ENCODE measurements at places on chromosomes 5 and 9. TPM values are rescaled to one million over a fixed set of nuclear protein-coding genes. Genes with fewer than 3 reads are reported as not detected.

OR1J2 gene
- 0.33 TPM for total RNA-seq

ZNF883 gene
- 6.2 TPM for total RNA-seq

ASPN gene
- total RNA-seq: 10.4 TPM

PKN3 gene
- total RNA-seq: 1.7 TPM

SERINC5 gene
- 10.9 TPM for total RNA-seq

GCNT1 gene
- 27.7 TPM for total RNA-seq

IRX2 gene
- total RNA-seq: 0.33 TPM

KCNN2 gene
- 0.50 TPM for total RNA-seq

C9orf153 gene
- 0.51 TPM for total RNA-seq

GFRA3 gene
- total RNA-seq: not detected

ADRB2 gene
- 4.5 TPM for total RNA-seq

KCNIP1 gene
- not detected for total RNA-seq

PCDH12 gene
- total RNA-seq: under 0.01 TPM

ADAMTSL2 gene
- total RNA-seq: under 0.01 TPM

NR2F1-AS1 gene
- 33.6 TPM for total RNA-seq

FAM163B gene
- total RNA-seq: not detected

ESM1 gene
- total RNA-seq: 1.8 TPM

LCN1 gene
- total RNA-seq: not detected

TAF1L gene
- total RNA-seq: under 0.01 TPM

OTP gene
- not detected for total RNA-seq

ICE1 gene
- total RNA-seq: 24.4 TPM

FAM151B gene
- total RNA-seq: 4.8 TPM

SLC36A2 gene
- not detected for total RNA-seq

PDZD2 gene
- 0.33 TPM for total RNA-seq

FRRS1L gene
- total RNA-seq: 0.26 TPM

LRRTM2 gene
- 1.3 TPM for total RNA-seq

LCN10 gene
- total RNA-seq: not detected

CRB2 gene
- total RNA-seq: not detected

MEF2C gene
- total RNA-seq: 12.2 TPM

CTXN3 gene
- total RNA-seq: not detected

RECK gene
- 43.1 TPM for total RNA-seq

OBP2B gene
- not detected for total RNA-seq

DMRT3 gene
- not detected for total RNA-seq

FOXD4L6 gene
- total RNA-seq: not detected

GALT gene
- total RNA-seq: 27.2 TPM
